EL (cell line): ENCODE measurements at places on chromosomes 7 and 10.

GRCh38 chr7:138752518-138753149 lies 45.2 kb upstream of the TMEM213 start:
- peak; percentile 2 for DNase-seq

DNA sequence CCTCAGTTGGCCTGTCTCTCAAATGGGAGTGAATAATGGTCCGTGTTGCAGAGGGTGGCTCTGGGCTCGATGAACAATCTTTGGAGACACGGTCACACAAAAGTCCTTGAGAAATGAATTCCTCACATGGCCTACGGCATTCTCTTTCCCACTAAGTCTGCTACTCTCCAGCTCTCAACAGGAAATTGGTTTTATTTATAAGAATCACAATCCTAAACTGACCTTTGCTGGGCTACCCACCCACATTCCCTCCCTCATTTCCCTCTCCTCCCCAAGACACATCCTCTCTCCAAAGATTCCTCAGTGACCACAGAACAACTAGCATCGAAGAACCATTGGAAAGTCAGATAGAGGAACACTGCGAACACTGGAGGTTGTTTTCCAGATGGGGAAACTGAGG lies 4.7 kb downstream of the AFAP1L2 start:
- peak; percentile 51 for DNase-seq

GRCh38 chr7:4091767-4092166 lies 590.3 kb upstream of the FOXK1 start:
- no peak for DNase-seq

GRCh38 chr7:91462316-91462715 lies 198.1 kb downstream of the FZD1 start:
- DNase-seq, result no peak

GRCh38 chr7:13416071-13416470 lies 573.4 kb downstream of the ETV1 start:
- no peak for DNase-seq

DNA sequence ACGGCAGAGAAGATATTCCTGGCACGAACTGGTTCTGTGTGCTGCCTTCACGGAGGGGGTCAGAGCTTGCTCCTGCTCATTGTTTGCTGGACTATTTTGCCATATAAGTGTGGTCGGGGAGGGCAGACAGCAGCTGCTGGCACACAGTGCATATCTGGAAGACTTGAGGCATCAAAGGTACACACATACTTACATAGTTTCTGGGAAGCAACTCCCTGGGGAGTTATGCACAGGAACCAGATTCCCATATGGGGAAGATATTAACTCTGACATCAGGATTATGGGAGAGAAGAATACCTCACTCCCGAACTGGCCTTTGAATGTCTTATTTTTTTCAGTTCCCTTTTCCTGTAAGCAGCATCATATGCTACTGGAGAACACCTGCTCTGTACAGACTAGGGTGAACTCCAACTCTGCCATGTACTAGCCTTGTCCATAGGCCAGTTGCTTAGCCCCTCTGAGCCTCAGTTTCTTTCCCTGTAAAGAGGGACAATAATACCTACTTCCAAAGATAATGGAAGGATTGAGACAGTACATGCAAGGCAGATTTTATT lies 41.5 kb downstream of the LGI1 start:
- no peak for DNase-seq

DNA sequence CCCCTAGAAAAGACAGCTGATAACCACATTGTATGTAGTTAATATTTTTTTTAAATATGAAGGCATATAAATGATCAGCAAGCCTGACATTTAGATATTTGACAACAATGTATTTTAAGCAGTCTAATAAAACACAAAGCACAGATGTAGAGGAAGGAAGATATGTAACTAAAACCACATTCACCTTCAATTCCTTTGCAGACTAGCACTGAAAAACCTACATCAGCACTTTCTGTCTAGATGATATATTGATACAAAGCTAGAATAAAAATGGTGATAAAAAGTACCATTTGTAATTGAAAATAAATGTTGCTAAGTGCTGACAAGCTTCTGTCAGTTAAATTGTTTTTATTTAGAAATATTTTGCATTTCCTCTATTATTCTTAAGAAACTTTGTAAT lies 153.6 kb downstream of the IMMP2L start:
- DNase-seq, result no peak

DNA sequence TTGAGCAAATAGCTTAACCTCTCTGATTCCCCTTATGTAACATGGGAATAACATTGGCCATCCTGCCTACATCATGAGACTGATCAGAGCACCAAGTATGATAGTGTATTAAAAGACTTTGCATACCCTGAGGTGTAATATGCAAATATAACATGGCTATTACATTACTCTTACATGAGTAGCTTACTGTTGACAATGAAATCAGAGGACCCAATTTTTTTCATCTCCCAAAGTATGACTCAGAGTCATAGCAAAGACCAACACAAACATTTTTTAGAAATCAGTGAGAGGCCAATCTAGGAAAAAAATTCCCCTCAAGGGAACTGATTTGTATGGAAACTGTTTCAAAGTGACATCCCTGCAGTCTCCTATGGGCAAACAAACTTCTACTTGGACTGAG lies 47.0 kb upstream of the TMEM140 start:
- peak; percentile 47 for DNase-seq

- DNase-seq, result no peak
Observed at GRCh38 chr7:106017657-106018056, 54.6 kb downstream of the CDHR3 start.

DNA sequence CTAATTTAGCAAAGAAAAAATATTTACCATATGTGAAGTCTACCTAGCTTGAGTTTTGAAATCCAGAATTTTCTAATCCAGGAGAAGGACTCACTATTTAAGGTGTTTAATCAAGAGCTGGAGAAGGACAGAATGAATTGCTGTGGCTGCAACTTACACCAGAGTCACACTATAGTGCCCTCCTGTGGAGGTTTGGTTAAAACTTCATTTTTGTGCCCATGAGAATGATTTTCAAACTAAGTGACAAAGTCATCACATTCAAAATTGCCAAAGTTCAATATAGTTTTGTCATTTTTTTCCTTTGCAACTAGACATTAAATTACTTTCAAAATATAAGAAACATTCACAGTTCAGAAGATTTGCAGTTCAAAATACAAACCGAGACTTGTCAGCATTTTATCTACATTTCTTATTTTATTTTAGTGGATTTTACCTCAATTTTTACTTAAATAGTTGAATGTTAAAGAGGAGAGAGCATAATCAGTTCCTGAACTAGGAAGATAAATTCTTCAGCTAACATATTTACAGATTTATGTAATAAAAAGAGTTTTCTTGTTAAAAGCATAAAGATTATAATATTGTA lies 70.7 kb downstream of the CABCOCO1 start:
- peak; percentile 61 for DNase-seq

GRCh38 chr10:28996947-28997551 lies 291.8 kb upstream of the LYZL1 start:
- no peak for DNase-seq
